ENCODE measurements at places on chromosomes 5 and 9.

- no peak for DNase-seq
Measured at GRCh38 chr5:103294906-103295305, 36.3 kb downstream of the MACIR start.

DNA sequence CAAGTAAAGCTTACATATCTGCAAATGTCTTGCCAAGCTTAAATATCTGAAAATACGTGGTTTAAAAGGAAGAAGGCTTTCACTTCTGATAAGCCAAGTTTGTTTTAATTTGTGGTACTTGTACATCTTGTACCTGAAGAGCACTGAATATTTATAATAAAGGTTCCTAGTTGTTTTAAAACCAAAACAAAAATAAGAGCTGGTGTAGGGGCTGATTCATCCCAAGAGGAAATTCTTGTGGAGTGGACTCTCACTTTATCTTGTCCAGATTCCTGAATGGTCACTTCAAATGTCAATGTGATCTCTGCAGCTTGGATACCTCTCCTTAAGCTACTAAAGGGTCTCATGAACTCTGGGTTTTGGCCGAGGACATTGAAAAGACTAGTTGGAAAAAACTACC lies 29.5 kb downstream of the MAMDC2 start:
- DNase-seq, result no peak

DNA sequence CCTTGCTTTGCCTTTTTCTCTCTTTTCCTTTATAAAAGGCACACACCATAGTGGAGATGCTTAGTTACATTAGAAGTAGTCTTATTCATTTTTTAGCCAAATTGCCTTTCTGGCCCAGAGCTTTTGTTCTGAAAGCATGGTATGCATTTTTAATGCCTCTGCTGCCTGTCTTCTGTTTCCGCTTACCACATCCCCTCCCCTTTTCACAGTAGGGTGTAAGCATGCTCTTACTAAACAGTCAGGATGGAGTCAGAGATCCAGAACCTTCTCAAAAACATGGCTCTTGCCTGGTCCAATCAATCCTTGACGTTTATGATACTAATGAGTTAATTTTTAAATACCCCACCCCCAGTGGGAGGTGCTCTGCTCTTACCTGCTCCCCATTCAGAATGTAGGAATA lies 22.5 kb downstream of the PPP3R2 start:
- no peak for DNase-seq

DNA sequence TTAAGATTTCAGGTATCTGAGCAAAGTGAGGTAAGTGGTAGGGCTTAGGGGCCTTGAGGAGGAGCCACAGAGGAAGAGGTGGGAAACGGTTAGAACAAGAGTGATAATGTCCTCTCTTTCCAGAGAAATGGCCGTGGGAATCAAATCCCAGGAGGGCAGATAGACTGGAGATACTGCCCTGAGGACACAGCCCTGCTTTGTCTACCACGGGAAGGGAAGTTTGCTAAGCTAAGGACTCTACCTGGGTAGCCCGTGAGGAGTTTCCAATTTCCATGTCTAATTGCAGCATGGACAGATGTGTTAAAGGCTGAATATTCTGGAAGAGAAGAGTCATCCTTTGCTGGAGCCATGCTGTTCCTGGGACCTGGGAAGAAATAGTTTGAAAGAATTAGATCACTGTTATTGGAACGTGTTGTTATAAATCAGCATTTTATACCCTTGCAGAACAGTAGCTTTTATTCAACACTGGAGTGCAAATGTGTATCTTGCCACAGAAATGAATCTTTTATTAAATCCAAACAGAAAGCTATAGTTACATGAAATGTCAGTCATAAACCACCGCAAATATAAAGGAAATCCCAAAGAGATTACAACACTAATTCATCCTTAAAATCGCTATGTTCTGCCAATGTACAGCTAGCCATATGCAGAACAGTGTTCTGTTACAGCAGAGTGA lies 133.2 kb upstream of the LHFPL2 start:
- no peak for DNase-seq
